Midbrain (tissue), 1 donor: ENCODE measurements at places on chromosomes 16 and 17.
A peak's percentile ranks its signal among the peaks of the same experiment; 100 is the strongest.

GRCh38 chr17:17320911-17321220 is 17.7 kb downstream of the NT5M start:
- no peak for DNase-seq

GRCh38 chr17:48357779-48358602 is 72.0 kb downstream of the SKAP1 start:
- DNase-seq = no peak

DNA sequence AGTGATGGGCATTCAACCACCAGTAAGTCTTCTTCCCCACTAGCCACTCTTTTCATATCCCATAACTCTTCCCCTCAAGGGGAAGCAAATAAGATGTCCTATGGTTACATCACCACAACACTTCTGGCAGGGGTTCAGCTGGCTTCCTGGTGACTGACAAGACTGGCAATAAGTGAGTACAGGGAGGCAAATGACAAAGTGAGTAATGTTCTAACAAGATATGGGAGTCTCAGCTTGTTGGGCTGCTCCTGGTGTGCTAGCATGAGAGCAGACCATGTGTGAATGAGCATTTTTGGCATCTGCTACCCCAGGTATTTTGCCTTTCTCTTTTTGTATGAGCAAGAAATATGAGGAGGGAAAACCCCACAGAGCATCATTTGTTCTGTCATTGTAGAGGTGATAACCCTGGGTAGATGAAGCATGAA is 9.9 kb downstream of the TMIGD1 start:
- DNase-seq = no peak

GRCh38 chr17:82060614-82061013 is 5.0 kb downstream of the DUS1L start:
- DNase-seq = no peak

GRCh38 chr16:56617212-56618085 is 8.1 kb upstream of the MT1E start:
- DNase-seq = no peak

GRCh38 chr17:5888811-5889210 is 181.4 kb upstream of the WSCD1 start:
- DNase-seq = no peak

- DNase-seq = no peak
Observed at GRCh38 chr16:85569615-85570212, 43.4 kb upstream of the GSE1 start.

DNA sequence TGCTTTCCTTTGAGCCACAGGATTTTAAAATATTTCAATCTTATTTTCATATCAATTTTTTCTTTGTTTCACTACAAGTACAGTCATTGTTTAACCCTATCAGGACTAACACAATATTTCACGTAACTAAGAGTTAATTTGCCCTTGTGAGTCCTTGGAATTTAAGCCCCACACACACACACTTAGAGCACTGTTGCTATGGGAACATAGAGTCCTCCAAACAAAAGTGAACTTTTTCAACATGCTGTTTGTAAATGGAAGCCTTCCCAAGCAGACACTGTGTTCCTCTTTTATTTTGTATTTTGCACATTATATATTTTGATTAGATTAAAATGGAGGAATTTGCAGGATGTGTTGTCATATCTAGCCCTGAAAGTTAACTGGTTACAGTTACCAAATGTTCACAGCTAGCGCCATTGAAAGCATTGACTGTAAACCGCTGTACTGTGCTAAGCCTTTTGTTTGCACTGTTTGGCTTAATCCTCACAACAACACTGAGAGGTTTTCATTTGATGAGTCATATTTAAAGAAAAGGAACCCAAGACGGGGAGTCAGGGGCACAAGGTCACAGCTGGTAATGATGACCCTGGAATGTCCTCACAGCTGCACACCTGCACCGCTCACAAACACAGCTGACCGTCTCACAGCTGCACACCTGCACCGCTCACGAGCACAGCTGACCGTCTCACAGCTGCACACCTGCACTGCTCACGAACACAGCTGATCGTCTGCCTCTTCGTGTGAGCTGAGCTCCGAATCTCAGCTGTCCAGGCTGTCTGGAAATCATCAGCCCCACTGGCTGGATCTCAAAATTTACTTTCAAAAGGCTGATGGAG is 6.3 kb downstream of the HSBP1 start:
- DNase-seq = no peak

GRCh38 chr16:87836346-87836843 is 32.9 kb downstream of the SLC7A5 start:
- DNase-seq = no peak

DNA sequence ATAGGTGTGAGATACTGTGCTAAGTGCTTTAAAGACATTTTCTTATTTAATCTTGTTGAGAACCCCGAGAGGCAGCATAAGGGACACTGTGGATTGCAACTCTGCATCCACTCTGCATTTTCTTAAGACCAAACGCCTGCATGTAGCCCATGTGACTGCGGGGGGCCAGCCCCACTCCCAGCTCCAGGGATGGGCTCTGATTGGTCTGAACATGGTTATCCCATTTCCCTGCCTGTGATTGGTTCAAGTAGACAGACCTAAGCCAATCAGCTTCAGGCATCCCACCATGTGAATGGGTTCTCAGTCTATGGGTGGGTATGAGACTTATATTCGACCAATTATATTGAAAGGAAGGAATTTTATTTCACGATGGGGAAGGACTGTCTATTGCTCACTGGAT is 33.2 kb upstream of the USP7 start:
- DNase-seq = no peak

DNA sequence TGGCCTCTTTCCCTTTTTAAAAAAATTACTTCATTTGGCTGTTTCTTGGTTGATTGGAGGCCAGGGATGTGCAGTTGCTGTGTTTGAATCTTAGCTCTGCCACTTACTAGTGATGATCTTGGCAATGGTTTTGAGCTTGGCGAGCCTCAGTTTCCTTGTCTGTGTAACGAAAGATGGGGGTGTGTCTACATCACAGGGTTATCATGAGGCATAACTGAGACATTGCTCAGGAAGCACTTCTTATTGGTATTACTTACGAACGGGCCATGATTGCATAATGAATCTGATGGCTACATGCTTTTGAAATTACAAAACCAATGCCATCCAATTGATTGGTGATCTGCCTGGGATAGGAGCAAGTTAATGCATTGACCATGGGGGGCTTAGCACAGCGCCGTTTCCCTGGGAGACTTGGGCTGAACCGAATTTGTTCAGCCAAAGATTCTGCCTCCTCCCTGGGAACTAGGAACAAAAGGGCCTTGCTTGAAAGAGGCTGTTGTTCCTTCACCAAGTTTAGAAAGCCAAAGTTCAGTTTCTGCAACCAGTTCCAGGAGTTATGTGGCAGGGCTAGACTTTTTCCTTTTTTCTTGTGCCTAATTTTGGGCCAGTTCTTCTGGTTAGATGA is 21.9 kb downstream of the CMIP start:
- peak; percentile 55 for DNase-seq

DNA sequence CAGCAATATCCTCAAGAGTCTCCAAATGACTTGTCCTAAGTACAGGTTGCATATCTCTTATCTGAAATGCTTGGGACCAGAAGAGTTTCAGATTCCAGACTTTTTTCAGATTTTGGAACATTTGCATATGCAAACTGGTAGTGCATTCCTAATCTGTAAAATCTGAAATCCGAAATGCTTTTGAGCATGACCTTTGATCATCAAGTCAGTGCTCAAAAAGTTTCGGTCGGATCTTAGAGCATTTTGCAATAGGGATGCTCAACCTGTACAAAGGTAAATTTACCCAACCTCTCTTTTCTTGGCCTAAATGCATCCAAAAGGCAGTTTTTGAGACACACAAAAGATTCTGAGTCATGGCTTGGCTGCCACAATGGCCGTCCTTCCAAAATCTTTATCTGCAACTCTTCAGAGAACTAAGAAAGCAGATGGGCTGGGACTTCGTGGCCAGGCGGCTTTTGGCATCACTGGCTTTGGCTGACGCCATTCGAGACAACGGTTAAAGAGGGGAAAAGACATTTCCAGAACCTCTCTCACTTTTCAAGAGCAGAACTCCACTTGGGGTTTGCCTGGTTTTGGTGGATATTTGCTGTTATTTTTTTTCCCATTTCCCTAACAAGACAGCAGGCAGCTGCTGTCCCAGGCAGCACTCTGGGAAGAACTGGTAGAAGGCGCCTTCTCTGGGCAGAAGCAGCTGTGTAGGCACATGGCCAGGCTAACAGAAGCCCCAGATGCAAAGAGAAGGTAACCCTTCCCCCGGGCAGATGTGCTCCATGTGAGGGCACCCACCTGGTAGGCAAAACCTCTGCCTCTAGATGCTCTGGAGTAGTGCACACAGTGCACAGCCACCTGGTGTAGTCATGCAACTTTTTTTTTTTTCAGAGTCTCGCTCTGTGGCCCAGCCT is 8.9 kb downstream of the CPPED1 start:
- DNase-seq = no peak

DNA sequence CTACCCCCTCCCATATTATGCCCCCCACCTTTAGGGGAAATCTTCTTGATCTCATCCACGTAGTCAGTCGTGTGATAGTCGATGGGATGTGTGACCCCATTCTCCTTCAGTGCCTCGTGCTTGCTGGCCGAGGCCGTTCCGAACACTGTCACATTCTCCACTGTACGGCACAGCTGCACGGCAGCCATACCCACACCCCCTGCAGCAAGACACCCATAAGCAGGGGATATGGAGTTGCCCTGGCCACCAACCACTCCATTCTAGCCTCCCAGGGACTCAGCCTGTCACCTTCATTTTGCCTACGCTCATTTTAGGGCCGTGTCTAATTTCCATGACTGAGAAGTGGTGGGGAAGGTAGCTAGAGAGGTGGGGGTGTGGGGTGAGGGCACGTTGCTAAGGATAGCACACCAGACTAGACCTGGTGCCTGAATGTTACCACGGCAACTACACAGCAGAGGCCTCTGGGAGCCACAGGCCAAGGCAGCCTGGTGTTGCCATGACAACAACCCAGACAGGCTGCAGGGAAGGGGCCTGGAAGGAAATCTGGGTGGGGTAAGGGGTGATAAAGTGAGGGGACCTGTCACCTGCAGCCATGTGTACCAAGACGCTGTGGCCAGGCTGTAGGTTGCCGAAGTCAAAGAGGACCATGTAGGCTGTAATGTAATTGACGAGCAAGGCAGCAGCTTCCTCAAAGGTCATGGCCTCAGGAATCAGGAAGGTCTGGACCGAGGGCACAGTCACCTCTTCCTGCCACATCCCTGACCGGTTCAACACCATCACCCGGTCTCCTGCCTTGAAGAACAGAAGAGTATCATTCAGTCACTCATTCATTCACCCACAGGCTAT is 4.0 kb downstream of the VAT1 start:
- peak; percentile 10 for DNase-seq

- DNase-seq = no peak
Observed at GRCh38 chr16:83843657-83844056, 35.9 kb downstream of the HSBP1 start.

GRCh38 chr17:48628649-48629410 is 2.7 kb upstream of the HOXB9 start:
- no peak for DNase-seq

DNA sequence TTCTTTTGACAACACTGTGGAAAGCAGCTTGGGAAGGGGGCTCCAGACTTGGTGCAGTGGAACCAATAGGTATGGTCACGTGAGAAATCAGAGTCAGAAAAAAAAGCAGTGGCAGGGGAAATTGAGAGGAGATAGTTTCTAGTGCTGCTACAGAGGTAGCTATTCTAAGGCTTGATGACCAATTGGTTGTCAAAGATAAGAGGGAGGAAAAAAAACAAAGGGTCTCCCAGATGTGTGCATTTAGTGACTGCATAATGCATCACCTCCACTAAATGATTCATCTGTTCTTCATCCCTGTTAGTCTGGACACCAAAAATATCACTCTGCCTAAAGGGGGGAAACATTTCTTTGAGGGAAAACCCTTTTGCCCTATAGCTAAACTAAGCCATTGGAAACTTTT is 56.5 kb downstream of the PIGL start:
- DNase-seq = no peak

DNA sequence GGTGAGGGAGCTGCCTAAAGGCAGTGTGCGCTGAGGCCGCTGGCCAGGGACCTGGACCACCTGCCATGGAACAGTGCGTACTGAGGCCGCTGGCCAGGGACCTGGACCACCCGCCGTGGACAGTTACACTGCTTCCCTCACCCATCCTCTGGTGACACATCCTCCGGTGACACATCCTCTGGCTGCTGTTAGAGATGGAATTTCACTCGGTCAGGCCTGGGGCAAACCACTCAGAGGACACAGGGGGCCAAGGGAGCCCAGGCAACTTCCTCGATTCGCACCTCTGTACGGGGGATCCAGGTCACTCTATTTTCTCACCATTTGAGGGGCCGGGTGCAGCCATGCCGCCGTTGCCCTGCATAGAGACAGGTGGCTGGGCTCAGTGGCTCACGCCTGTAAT is 32.4 kb upstream of the RPTOR start:
- no peak for DNase-seq

- no peak for DNase-seq
Observed at GRCh38 chr16:69793526-69793925, 31.4 kb downstream of the WWP2 start.

GRCh38 chr16:69035375-69035774 is 70.1 kb upstream of the HAS3 start:
- DNase-seq = no peak

GRCh38 chr16:1533443-1533951 is at the start of gene TMEM204:
TMEM204 (plus strand) TSS chr16:1533666; CDS start chr16:1534276, 610 bp downstream.
- no peak for DNase-seq

DNA sequence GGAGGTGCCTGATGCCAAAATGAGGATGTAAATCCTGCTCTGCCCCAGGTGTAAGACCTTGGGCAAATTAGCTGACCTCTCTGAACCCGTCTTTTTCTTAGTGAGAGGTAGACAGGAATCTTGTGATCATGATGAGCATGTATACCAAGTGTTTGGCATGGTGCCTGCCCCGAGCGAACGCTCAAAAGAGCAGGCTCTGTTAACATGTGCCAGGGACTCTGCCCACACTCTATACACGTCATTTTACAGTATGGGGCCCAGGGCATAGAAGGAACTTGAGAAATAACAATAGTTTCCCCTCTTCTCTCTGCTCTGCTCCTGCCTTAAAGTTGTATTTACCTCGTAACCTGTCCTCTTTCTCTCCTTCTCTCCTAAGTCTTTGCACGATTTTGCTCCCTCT is 9.3 kb upstream of the MAF start:
- DNase-seq = no peak

DNA sequence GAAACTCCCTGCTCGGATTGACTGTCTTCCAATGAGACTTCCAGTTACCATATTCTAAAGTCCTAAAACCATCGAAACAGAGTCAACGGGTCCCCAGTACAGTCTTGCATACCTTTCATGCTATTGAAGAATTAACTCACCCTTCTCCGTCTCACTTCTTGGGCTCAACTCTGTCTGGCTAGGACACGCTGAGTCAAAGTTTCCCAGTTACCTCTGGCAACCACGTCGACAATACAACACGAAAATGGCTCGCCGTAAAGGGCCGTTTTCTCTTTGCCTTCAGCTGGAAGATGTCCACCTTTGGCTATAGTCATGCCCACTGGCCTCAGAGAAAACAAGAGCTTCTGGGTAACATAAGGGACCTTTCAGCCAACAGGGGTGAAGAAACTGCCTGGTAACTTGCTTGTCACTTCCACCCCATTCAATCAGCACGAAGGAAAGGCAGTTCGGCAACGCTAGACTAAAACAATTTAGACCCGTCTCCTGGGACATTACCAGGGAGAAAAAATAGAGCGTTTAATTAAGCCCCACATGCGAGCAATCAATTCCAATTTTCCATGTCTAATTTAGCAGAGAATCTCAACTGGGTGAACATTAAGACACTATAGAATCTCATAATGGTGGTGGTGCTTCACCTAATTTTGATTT is 21.5 kb downstream of the KCNG4 start:
- DNase-seq = no peak

GRCh38 chr16:80129791-80130190 is 411.0 kb upstream of the DYNLRB2 start:
- DNase-seq = no peak
